ENCODE measurements at places on chromosomes 12 and 14.

- no peak for DNase-seq
These were observed 73.8 kb downstream of the TRAFD1 start for GRCh38 chr12:112199136-112199535.

- no peak for DNase-seq
These were observed 71.2 kb downstream of the DIO3 start for GRCh38 chr14:101632520-101632919.

- DNase-seq, result no peak
These were observed 129.4 kb downstream of the C12orf75 start for GRCh38 chr12:105459760-105460330.

GRCh38 chr12:7748852-7749251 is 1.7 kb upstream of the CLEC4C start:
- DNase-seq, result no peak

DNA sequence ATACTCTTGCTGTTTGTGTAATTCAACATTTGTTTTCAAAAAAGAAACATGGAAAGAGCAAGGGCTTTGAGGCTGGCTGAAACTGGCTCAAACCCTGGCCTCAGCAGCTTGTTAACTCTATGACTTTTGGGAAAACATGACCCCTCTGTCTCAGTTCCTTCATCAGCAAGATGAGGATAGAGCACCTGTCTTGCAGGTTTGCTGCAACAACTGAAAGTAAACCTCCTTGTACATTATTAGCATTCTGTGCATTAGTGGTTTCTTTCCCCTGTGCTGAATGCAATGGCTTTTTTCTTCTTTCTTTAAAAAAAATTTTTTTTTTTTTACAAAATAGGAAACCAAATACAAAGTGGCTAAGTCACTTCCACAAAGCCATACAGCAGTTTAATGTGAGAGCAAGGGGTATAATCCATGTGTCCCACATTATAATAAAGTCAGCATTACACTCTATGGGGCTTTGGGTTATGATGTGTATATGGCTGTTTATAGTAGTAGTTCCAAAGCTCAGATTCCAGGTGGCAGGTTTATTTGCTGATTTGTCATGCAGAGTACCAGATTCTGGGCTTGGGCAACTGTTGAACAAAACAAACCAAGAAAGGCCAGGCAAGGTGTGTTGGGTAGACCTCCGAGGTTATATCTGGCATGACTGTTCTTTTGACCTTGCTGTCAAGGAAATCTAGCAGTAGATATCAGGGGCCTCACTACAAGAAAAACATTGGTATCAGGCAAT is 194.5 kb upstream of the CNOT2 start:
- no peak for DNase-seq

DNA sequence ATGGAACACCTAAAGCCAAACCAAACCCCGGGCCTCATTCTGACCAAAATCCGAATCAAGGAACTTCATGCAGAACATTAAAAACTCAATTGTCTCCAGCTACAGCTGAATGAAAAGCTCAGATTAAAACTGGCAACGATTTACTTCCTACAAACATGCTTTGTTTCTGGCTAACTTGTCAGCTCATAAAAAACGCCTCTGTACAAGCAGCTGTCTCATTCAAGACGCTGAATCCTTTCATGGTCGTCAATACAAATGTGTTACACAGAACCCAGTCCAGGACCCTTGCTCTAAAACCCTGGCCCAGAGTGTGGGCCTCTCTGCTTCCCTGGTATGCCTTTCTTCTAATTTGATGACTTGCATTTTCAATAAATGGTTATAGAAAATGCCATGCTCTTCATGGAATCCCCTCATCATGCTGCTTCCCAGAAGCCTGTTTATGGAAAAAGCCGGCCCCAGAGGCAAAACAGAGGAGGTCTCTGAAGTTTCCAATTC is 183.1 kb downstream of the PHLDA1 start:
- no peak for DNase-seq

DNA sequence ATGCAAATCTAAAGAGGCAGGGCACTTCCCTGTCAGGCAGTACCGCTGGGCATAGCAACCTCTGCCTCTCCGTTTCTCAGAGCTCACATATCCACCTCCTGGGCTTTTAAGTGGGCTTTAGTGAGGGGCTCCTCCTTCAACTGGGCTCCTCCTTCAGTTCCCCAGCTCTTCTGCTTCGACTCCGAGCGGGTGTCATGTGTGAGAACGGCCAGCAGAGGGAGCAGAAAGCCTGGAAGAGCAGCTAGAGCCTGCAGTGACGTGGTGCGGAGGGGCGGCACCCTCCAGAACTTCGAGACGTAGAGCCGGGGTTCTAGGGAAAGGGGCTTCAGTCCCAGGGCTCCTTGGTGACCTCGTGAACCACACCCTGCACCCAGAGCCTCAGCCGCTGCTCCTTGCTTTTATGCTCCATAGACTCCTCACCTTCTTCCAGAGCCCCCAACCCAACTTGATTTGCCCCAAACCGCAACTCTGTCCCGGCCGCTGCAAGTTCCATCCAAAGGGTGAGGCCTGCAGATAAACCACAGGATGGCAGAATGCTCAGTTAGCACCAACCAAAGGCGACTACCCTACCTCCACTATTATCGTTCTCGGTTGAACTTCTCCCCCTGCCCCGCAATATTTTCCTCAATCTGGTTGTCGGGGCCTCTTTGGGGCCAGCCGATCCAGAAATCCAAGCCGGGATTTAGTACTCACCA is 383 bp upstream of the GLI1 start:
- DNase-seq, result peak; percentile 92

DNA sequence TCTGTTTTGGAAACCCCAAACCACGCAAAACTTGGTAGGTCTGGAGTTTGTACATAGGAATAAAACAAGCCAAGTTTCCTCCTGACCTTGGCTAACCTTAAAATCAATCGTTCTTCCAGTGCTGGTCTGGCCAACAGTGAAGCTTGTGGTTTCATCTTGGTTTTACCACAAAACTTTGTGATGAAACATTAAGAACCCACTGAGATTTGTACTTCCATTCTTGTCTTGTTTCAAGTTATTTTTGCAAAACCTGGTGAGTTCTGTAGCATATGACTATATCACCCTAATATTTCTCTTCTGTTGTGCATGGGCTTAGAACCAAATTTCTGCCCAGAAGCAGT is 26.4 kb downstream of the SIX1 start:
- DNase-seq, result no peak

Measured in CD4-positive, alpha-beta memory T cell (primary cell).